Psoas muscle (tissue), 8 donors: ENCODE measurements at places on chromosomes 6 and 20. TPM values are rescaled to one million over a fixed set of nuclear protein-coding genes. Genes with fewer than 3 reads are reported as not detected.

The KHDC1L gene
- total RNA-seq, result not detected

DNA sequence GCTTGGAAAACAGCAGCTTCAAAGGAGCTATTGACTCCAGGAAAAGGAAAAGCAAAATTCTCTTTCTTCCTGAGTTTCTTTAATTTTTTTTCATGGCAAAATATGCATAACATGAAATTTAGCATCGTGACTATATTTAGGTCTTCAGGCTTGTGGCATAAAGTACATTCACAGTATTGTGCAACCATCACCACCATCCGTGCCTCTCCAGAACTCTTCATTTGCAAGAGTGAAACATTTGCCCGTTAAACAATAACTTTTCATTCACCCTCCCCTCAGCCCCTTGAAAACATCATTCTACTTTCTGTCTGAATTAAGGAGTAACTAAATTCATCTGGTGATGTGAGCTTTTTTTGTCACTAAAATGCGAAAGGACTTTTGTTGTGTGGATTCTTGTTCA is 251.7 kb downstream of the PHACTR1 start:
- no peak for DNase-seq

DNA sequence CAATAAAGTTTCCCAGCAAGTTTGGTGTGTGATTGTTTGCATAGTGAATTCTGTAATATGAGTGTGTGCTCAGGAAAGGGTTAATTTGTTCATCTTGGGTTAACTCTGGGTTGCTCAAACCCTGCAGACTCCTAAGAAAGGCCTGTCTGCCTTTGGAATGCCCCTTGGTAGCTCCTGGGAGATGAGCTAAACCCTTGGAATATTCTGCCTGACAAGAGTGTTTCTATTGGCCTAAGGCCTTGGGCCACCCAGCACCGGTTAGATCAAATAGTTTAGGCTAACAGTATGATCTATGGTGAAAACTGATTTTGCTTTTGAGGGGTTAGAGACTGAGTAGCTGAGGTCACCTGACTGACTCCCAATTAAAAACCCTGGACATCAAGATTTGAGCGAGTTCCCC is 248.3 kb downstream of the GRM1 start:
- DNase-seq, result no peak

The MLIP gene
- 365 TPM for total RNA-seq

DNA sequence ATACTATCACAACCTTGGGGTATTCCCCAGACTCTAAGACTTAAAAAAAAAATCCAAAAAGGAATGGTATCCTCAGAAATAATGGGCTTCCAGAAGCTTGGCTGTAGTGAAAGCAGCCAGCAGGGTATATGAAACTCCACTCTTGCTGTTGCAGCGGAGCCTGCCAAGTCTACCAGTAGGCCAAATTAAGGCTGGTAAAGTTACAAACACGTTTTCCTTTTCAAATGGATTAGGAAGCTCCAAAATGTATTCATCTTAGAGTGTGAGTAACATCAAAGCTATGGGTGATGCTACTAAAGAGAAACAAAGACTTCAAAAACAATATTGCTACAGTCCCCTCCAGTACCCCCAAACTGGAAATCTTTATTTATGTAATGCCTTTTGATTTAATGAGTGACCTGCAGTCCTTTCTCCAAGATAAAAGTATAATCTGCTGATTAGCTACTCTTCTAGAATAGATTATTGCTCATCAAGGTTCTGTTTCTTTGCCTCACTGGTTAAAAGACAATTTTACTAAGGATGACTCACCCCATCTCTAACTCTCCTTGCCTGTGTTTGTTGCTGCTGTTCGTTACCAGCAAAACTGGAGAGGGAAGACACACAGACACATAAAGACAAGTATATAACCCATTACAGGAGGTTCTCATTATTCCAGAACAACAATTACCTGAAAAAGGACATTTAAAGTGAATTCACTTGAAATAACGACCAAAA is 84.9 kb downstream of the BTBD9 start:
- no peak for DNase-seq

GRCh38 chr20:64168381-64169090 is 4.3 kb downstream of the MYT1 start:
- DNase-seq, result no peak
